B cell (primary cell): ENCODE measurements at places on chromosomes 6 and 20.

DNA sequence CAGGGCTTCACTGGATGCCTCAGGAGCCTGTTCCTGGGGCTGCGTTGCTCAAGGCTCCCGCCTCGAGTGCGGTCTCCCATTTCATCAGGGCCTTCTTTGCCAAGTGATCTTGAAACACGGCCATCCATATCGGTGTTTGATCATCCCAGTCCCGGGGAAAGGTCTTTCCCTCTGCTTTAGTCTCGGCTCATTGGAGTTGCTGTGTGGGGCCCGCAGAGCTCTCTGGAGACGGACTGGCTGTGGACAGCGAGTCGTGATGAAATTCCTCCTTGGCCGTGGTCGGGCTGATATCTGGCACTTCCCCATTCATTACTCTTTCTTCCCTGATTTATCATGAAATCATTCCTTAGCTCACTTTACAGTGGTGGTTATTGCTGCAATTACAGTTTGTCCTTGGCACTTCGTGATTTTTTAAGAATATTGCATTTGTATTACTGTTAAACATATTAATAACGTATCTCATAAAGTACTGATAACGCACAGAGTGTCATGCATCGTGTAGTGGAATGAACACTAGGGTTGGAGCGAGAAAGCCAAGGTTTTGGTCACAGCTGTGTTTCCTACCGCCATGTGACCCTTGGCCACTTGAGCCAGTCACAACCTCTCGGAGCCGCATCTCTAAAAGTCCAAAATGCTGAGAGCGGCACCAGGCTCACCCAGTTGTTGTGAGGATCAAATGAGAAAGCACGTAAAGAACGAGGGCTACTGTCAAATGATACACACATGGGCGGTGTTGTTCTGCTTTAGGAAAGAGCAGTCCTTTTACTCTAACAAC is 71.8 kb downstream of the MTHFD1L start:
- DNase-seq: no peak

GRCh38 chr6:37668251-37668650 is 29.4 kb downstream of the MDGA1 start:
- no peak for DNase-seq

- DNase-seq: no peak
Measured at GRCh38 chr6:163191704-163192537, 222.6 kb upstream of the QKI start.

GRCh38 chr6:89118931-89119330 is 1.1 kb upstream of the SRSF12 start:
- no peak for DNase-seq

DNA sequence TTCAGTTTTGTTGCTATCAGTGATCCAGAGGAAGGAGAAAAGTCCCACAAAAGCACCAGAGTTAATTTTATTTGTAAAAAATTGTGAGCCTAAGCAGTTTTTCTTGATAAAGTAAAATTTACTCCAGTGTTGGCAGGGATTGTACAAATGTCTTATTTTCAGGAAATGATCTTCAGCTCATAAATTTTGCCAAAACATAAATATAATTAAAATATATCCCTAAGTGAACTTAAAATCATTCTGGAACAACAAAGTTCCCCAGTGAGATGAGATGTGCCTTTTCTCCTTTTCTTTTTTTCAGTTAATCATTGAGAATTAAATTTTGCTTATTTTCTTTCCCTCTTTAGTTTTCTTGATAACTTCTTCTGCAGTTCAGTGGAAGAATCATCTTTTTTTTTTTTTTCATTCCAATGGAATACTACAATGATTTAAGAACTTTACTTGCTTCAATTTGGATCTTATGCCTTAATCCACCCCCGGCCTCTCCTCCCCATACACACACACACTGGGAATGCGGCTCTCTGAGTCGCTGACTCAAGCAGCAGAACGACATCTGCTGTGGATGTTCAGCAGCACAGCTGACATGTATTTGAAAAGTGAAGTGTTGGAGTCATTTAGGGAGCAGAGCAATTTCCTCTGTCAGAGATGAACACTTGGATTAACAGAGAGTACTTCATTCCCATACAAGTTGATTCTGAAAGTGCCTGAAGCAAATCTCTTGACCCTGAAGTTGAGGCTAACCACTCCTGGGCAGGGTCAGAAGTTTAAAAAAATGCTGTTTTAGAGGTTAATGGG is 27.7 kb upstream of the LAMA4 start:
- no peak for DNase-seq

GRCh38 chr6:4308364-4308763 is 173.0 kb upstream of the ECI2 start:
- no peak for DNase-seq

DNA sequence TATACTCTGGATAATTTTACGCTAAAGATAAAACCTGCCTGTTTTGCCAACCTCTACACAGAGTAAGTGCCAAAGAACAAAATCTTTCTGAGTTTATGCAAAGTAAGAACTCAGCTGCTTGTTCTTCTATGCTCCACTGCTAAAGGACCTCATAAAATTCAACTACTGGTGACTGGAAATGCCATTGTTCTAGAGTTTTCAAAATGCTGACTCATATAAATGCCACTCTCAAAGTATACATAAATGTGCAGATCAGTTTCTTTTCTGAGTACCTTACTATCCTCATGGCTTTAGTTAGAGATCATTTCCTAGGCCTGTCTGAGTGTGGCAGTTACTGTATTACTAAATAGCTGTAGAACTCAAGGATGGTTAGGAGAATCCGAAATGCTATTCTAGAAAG is 45.6 kb downstream of the LYRM4 start:
- DNase-seq: no peak

DNA sequence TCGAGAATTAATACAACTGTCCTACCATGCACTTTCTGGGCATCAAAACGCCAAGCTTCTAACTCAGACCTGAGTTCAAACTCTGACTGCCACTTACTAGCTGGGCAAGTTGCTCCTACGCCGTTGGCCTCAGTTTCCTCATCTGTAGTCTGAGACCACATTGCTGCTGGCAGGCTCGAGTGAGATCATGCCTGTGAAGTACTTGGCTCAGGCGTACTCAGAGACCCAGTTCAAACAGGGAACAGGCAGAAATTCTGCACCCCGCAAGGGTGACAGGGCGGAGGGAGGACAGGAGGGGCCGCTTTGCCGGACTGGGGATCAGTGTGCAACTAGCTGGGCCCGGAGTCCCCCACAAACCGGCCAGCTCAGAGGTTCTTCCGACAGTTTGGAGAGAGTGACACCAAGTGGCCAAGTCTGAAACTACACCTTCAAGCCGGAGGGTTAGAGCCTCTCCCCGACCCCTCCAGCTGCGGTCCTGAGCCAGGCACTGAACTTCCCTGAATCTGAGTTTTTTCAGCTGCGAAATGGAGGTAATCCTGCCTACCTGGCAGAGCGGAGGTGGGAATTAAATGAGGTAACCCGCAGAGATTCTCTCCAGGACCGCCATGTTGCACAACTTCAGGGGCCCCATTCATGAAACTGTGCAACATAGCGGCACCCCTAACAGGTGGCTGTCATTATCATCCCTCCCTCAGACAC is 46.0 kb upstream of the PTPN1 start:
- peak; percentile 75 for DNase-seq

DNA sequence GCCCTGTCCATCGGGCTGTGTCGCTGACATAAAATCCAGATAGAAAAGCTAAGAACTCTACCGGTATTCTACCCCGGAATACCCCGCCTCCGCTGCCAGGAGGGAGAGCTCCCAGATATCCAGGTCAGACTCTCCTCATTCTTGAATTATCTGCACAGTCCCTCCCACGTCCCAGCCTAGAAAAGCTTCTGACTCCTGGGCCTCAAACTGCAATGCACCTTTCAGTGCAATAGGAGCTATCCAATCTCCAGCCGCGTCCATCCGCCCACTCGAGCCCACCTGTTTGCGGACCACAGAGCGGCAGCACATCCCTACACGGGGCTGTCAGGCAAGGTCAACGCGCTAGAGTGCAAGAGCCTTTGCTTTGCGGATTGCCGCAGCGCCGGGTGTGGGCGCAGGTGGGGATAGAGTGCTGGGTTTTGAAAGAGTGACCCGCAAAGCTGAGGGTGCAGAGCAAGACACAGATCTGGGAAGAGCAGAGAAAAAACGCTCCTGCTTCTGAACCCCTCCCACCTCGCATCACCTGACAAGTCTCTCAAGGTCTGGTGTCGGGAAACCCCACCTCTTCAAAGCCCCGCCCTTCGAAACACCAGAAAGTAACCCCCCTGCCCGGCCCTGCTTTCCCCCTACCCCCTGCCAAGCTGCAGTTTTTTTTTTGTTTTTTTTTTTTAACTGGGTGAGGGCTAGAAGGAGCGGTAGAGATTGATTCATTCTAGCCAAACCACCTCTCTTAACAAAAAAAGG is 1.3 kb downstream of the TAPBP start:
- DNase-seq: peak; percentile 91

DNA sequence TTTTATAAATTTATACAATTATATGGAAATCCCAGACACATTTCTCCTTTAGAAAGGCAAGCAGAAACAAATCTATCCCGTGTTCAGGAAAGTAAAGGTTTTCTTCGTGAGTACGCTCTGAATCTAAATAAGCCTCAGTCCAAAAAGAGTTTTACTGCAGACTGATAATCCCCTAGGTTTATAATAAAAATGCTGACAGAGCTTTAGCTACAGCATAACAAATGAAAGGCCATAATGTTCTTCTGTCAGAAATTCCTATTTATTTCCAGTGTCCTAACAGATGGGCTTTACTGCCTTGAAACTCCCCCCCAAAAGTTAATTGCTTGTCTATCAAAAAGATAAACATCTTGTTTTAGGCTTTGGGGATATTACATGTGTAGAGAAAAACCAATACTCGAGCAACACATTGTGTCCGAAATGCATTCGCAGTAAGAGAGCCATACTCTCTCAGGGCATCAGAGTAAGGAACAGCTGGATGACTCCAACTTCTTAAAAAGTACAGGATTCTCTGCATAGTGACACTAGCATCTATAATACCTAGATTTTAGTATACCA is 109.0 kb downstream of the PRKN start:
- no peak for DNase-seq

DNA sequence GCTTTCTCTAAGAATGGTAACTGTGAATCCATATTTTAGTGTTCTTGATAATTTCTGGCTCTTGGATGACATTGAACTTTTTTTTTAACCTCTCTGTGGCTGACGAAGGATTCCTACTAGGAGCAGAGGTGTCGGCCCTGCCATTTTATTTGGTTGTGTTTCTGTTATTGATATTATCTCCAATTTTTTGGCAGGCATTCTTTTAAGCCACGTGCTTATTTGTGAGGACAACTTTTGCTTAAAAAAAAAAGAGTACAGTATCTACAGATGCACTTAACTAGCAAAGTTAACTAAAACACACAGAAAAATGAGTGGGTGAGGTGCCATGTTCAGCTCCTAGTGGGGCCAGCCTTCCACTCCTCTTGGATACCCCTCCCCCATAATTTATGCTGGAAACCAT is 1.1 kb downstream of the FANCE start:
- no peak for DNase-seq

GRCh38 chr6:91149246-91149955 is 562.5 kb upstream of the MAP3K7 start:
- DNase-seq: no peak

DNA sequence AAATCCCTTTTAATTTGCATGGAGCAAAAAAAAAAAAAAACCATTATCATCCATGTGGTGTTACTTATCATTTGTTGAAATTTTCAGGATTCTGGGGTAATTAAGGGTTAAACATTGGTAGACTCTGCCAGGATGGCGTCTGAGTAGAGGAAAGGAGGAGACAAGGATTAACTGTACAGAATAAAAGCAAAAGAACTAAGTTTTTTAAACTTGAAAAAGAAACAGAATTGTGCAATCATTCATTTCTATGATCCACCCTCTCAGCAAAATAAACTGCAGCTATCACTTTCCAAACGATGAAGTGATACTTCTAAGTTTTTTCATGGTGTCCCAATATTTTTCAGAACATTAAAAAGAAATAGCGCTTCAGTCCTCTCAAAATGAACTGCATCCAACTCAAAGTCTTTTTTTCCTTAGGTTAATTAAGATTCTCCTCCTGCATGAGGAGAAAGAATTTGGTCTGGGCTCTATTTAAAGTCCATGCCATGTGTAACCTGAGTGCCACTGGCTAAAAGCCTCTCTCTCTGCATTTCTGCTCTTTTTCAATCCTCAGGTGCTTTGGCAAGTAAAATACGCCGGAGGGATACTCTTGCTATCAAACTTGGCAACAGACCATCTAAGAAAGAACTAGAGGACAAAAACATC is 69.5 kb upstream of the LTV1 start:
- DNase-seq: no peak

DNA sequence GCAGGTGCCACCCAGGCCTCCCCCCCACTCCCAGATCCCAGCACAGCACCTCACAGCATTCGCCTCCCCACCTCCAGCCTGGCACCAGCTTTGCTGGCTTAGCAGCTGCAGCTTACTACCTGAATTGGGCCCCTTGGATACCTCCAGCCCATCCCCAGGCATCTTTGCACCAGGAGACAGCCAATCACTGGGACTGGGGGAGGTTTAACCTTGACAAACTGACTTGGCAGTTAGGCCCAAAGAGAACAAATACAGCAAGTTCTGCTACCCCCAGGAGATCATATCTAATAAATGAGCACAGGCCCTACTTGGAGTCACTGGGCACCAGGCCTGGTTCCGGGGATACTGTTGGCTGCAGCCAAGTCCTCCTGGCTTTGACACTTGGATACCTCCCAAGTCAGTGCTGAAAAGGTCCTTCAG is 8.8 kb downstream of the PDRG1 start:
- no peak for DNase-seq

DNA sequence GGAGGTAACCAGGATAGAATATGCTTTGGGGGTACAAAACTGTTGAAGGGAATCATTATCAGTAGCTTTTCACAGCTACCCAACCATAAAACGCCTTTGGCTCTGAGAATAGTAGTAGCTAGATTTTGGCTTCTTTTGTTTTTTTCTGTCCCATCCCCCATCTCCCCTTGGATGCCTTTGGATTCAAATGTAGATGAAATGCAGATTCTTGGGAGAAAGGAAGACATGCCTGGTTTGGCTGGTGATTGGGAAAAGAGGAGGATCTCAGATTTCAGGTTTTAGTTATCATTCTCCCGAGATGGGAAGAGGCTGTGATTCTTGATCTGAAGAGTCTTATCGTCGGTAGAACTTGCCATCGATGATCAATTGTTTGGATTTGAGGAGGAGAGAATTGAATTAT is 3.5 kb upstream of the CDYL start:
- DNase-seq: no peak
